ENCODE measurements at places on chromosomes 11 and 22. TPM values are rescaled to one million over a fixed set of nuclear protein-coding genes. Genes with fewer than 3 reads are reported as not detected.
A peak's percentile ranks its signal among the peaks of the same experiment; 100 is the strongest.

DNA sequence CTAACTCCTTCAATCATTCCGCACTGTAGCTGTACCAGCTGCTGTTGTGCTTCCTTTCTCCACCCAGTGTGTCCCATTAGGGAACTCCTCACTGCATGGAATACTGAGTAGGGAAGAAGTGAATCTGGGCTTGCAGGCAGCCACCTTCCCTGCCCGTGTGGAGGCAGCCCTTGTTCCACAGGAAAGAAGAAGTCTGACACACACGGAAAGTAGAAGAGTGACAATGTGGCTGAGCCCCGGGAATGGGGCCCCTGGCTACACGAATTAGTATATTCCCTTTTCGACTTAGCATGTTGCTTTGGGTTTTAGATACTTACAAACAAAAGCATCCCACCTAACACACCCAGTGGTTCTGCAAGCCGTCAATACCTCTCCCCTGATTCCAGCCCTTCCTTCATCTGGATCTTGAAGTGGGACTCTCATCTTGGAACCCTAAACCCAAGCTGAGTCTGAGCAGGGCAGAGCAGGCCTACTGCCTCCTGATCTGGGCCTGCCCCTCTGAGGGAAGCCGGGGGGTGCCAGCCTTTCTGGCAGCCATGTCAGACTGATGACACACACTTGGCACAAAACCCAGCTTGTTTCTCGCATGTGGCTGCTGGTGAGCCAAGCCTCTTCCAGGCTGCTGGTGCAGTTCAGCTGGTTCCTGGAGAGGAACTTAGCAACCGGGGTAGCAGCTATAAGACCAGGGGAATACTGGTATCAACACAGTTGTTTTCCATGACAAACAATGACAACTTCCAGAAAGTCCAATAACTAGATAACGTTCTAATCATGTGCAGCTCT lies 71.6 kb downstream of the C11orf58 start:
- peak; percentile 78 for DNase-seq

RFPL1 gene
- total RNA-seq: not detected

GRCh38 chr11:117950301-117950700 lies 21.1 kb upstream of the TMPRSS13 start:
- DNase-seq: no peak

DNA sequence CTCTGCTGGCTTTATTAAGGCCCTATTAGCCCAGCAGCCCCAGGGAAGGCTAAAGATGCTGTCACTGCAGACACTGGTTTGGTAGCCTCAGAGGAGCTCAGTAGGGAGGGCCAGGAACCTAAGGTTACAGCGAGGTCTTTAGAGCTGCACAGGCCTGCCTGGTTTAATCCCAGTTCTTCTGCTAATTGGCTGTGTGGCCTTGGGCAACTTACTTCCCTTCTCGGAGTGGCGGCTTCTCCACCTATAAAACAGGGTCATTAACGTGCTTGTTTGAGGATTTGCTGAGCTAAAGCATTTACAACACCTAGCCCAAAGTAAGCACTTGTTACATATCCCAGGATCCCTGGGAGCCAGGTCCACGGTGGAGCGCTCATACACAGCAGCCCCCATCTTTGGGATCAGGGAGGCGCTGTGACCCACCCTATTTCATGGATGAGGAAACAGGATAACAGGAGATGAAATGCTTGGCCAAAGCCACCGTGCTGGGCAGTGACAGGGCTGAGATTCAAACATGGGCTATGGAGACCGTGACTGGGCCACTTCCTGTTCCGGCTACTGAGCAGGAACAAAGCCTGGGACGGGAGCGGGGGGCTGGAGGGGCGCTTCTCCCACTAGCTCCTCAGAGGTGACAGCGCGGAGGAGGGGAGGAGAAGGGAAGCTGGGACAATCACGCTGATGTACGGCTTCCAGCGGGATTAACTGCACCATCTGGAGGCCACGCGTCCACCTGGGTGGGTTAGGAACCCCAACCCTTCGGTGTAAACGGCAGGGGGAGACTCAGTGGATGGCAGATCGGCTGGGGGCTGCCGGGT lies 61.5 kb downstream of the IGLL1 start:
- no peak for DNase-seq

KBTBD3 gene
- 2.9 TPM for total RNA-seq

- no peak for DNase-seq
Measured at GRCh38 chr11:97107604-97108003, 717.8 kb downstream of the JRKL start.

- no peak for DNase-seq
Measured at GRCh38 chr11:95387325-95387724, 156.3 kb upstream of the SESN3 start.

DNA sequence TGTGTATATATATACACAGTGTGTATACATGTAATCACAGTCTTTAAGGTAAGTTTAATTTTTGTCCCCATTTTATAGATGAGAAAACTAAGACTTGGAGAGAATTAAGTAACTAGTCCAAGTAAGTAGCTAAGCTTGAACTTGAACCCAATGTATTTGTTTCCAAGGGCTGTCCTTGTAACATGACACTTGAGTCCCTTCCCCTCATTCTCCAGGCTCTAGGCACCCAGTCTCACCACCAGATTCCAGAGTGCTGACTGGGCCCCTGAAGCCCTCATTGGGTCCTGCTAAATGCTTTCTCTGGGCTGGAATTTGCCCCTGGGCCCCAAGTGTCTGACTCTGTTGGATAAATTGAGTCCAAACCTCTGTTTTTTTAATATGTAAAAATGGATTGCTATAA lies 45.5 kb downstream of the ADM start:
- DNase-seq: no peak

DNA sequence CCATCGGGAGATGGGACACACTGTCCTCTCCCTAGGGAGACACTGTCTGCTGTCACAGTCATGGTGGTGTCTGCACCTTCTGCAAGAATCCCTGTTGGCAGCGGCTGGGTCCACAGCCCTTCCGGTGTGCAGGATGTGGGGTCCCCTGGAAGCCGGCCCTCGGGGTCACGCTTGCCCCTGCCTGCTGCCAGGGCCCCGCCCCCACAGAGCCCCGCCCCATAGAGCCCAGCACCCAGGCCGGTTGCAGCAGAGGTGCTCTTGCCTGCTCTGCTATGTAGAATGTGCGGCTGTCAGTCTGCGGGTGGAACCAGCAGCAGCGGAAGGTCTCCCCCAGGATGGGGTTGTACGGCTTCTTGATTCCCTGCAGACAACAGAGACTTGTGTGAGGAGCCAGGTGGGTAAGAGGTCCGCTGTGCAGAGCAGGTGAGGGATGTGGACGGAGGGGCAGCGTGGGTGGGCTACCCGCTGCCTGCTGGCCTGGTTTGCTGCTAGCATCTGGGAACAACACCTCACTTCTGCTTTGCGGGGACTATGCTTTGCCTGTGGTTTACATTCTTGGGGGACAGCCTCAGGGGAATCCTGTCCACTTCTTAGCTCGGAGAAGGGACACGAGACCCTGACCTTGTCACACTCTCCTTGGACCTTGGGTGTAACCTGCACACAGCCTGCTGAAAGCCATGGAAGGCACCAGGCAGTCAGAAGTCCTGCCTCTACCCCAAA lies 44.9 kb upstream of the CARS1 start:
- no peak for DNase-seq

GRCh38 chr11:29435421-29435820 lies 581.4 kb downstream of the KCNA4 start:
- no peak for DNase-seq

GRCh38 chr11:40302669-40303068 lies 1156.8 kb downstream of the LRRC4C start:
- DNase-seq: peak; percentile 34

LINC01488 gene
- not detected for total RNA-seq

DNA sequence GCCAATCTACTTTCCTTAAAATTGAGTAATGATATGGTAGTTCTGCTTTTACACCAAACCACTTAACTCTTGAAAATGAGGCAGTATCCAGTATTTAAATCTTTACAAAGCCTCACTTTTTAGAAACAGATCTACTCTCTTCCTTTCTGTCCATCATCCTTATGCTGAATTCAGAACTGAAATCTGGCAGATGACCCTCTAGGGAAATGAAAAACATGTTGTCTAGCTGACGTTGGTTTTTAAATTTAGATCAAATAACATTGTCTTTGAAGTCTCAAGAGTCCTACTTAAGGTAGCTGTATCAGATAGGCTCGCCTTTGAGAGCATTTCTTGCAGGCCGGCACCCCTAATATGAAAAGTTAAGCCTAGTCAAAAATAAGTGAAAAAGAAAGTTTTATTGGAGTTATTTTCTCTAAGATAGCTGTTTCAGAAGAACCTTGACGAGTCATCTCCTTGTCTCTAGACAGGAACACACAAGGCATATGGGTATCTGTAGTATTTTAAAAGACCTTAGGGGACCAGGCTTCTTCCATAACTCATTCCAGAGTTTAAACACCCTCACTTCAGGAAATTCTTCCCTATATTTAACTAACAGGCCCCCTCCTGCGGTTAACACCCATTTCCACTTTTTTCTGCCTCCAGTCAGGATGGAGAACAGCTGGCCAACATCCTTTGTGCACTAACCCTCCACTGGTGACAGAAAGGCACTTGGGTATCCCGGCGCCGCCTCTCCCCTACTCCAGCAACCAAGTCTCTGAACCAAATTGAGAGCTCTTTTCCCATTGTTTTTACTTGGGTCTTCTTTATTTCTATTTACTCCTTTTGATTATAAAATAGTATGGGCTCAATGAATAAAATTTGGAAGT lies 81.2 kb downstream of the WNT11 start:
- DNase-seq: no peak

DNA sequence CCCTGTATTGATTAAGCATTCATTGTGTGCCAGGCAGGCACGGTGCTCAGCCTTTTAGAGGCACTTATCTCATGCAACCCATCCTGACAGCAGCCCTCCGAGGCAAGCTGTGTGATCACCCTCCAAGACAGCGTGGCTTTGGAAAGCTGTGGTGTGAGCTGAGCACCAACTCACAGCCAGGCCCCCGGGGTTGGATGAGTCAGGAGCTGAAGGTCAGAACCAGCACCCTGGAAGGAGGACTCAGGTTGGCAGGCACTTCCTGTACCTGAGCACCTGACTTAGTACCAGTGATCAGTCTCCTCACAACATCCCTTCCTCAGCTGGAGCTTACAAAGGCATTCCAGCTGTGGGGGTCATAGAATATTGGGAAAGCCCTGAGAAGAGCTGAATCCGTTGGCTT lies 9.0 kb downstream of the PATZ1 start:
- no peak for DNase-seq

DNA sequence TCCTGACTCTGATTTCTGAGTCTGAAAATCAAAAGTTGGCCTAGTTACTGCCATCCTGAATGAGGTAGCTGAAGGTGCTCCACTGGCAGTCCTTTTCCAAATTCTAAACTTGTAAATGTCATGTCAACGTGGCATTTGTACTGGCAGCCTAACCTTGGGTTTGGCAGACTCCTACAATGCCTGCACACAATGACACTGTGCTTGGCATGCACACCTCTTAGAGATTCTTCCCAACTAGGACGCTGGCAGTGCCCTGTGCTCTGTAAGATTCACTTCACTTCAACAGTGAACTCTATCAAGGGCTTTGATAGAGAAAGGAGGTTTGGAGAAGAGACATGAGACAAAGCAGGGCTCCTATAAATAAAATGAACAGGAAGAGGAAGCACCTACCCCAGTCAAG lies 21.9 kb upstream of the PPP2R1B start:
- DNase-seq: no peak

DNA sequence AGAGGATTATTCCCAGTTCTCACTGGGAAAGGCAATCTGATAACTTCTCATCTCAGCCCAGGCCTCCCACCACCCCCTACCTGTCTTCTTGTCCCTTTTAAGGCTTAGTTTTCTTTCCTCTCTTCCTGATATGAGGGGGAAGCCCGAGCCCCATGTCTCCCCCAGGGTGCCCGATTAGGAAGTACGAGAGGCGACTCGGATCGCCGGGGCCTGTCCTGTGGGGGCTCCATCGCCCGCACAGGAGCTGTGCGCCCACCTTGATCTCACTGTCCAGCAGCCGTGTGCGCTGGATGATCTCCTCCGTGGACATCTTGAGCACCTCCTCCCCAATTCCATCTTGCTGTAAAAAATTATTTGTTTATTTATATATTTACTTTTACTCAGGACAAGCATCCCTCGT lies 628 bp downstream of the PSMC3 start:
- peak; percentile 12 for DNase-seq

- DNase-seq: no peak
Measured at GRCh38 chr11:40987776-40988435, 471.5 kb downstream of the LRRC4C start.

- DNase-seq: no peak
Measured at GRCh38 chr22:27835446-27835845, 33.9 kb upstream of the MN1 start.

- DNase-seq: peak; percentile 24
Measured at GRCh38 chr11:99739464-99740089, 718.8 kb downstream of the CNTN5 start.

- no peak for DNase-seq
Measured at GRCh38 chr11:91097083-91097482, 874.2 kb upstream of the CHORDC1 start.

PGR gene
- total RNA-seq: under 0.01 TPM

DNA sequence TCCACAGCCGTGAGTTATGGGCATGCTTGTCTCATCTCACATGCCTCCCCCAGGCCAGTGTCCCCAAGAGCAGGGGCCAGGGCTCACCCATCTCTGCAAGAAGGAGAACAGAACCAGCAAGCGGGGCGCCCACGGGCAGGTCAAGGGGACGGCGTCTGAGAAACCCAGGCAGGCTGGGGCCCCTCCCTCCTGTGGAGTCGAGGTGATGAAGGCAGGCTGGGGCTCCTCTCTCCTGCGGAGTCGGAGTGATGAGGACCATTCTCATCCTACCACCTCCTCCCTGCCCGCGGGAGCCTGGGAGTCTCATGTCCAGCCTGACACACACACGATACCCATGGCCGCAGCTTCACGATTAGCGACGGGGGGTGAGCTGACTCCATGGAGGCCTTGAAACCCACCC lies 141.9 kb downstream of the CTTN start:
- DNase-seq: no peak

FOSL1 gene
- total RNA-seq: 3.8 TPM

- DNase-seq: no peak
Measured at GRCh38 chr11:29027436-29027835, 919.2 kb downstream of the METTL15 start.

DNA sequence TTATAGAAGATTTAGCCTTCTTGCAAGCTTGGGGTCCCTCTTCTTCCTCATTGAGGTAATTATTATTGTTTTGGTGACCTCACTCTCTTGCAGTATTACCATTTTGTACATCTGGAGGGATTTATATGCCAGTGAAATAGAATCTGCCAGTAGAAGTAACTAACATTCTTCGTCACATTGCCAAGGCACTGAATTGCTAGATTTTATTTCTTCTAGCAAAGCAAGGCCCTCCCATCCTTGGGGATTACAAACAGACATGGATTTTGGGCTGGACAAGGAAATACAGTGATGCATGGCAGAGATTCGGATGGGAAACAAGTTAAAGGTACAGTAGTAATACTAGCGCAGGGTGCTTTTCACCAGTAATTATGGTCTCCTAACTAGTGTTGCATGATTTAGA lies 7.8 kb downstream of the ADAMTS15 start:
- DNase-seq: no peak

CRYBB3 gene
- not detected for total RNA-seq

GRCh38 chr11:128859563-128860441 lies 7.3 kb downstream of the KCNJ1 start:
- DNase-seq: peak; percentile 80

RAB39A gene
- 0.13 TPM for total RNA-seq

MLC1 gene
- not detected for total RNA-seq

TUBA8 gene
- total RNA-seq: 0.63 TPM
